ENCODE measurements at places on chromosomes 1 and 21.

DNA sequence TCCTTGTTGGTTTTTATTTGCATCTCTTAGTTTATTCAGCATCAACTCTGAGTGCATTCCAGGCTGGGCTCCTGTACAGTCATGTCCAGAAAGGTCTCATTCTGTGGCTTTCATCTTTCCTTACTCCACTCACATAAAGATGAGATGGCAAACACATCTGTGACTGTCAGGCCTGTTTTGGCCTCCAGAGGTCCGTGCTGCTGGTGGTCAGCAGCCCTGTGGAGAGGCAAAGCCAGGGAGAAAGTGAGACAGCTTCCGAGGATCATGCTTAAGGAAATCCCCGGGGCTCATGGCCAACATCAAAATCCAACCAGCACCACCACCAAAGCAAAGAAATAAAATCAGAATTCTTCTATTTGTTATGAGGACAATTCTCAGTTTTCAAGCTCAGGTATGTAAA is 96.1 kb upstream of the HIVEP3 start:
- no peaks in the 10 kb centered on the region for H3K27me3 ChIP-seq
- H3K4me3 ChIP-seq = no peak overlapping the region
- H3K27ac ChIP-seq = no peak overlapping the region
- no peaks in the 10 kb centered on the region for H3K36me3 ChIP-seq
- H3K4me1 ChIP-seq = no peaks in the 10 kb centered on the region
- DNase-seq = no peak

GRCh38 chr1:113913312-113913668 is 8.2 kb downstream of the DCLRE1B start:
- H3K27ac ChIP-seq = no peak overlapping the region
- DNase-seq = no peak
- H3K4me3 ChIP-seq = no peak overlapping the region
- peaks cover 33% of the 10 kb centered on the region for H3K36me3 ChIP-seq

DNA sequence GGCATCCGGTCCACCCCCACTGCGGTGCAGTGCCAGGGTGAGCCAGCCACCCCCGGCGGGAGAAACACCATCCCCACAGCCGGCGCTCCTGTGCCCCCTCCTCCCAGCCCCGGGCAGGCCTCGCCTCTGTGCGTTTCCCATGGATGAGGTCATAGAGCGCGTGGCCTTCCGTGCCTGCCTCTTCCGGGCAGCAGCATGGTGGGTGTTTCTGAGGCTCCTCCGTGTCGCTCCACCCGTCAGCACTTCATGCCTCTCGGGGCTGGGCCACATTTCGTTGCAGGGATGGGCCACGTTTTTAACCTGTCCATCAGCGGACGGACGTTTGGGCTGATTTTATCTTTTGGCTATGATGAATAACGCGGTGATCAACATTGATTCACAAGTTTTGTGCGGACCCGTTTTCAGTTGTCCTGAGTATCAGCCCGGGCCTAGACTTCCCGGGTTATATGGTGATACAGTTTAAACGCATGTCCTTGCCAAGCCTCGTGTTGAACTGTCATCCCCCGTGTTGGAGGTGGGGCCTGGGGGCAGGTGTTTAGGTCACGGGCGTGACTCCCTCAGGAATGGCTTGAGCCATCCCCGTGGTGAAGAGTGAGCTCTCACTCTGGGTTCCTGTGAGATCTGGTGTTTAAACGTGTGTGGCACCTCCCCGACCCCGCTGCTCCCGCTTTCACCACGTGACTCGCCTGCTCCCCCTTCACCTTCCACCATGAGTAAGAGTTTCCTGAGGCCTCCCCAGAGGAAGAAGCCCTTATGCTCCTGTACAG is 64.8 kb downstream of the SLX9 start:
- H3K4me3 ChIP-seq = no peak overlapping the region
- DNase-seq = no peak

DNA sequence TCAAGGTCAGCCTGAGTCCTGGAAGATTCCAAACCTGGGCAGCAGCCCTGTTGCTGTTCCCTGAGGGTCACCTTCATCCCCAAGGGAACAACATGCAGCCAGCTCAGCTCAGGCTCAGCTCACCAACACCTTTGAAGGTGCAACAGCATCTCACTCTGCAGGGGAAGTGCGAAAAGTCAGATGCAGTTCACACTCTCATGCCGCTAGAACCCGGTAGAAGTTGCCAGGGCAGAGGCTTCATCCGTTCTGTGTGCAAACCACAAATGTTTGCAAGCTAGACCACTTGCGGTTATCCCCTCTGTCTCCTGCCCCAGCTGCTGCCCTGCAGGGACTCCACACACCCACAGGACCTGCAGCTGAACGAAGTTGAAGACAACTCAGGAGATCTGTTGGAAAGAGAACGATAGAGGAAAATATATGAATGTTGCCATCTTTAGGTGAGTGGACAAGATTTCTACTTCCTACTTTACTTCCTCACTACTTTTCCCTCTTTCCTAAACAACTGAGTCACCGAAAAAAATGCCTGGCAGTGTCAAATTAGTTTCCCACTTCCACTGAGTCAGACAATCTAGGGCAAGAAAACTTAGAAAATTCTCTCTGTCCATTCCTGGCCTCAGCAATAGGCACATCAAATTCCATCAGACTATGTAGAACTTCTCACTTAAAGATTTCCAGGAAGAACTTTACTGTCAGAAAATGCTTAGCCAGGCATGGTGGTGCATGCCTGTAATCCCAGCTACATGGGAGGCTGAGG is 1.8 kb upstream of the FCRL6 start:
- no peaks in the 10 kb centered on the region for H3K4me1 ChIP-seq
- H3K27me3 ChIP-seq = peaks cover 38% of the 10 kb centered on the region
- no peak overlapping the region for H3K4me3 ChIP-seq
- DNase-seq = no peak
- no peak overlapping the region for H3K27ac ChIP-seq
